ENCODE measurements at places on chromosomes 12 and 14. TPM values are rescaled to one million over a fixed set of nuclear protein-coding genes. Genes with fewer than 3 reads are reported as not detected.

- H3K27ac ChIP-seq = no peak overlapping the region
- DNase-seq = no peak
- no peak overlapping the region for H3K4me3 ChIP-seq
These were observed 96.1 kb downstream of the TRHDE start for GRCh38 chr12:72368298-72368697.

DNA sequence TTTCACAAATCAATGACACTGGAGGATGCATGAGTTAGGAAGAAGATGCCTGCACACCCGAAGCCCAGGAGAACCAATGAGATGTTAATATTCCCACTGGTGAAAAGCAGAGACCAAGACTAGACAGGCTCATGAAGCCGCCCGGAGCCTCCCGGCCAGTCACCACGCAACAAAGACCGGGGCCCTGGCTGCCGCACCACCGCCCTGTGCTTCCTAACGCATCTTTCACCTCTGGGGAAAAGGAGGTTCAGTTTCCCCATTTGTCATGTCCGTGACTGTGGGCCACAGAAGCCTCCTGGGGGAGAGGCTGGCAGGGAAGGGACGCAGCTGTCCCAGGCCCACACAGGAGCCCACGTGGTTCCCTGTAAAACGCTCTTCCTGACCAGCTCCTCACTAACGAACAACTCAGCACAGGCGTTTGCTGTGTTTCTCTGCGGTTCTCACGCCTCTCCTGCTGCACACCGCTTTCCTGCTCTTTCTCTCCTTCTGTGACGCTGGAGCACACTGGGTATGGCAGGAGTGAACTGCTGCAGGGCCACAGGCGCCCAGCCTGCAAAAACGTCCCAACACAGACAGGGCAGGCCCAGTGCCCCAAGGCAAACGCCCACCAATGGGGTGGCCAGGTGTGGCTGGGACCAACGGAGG, 10.8 kb downstream of the RIMBP2 start:
- H3K27ac ChIP-seq = no peak overlapping the region
- H3K4me3 ChIP-seq = no peak overlapping the region
- no peak for DNase-seq
- H3K27me3 ChIP-seq = peaks cover 51% of the 10 kb centered on the region

DNA sequence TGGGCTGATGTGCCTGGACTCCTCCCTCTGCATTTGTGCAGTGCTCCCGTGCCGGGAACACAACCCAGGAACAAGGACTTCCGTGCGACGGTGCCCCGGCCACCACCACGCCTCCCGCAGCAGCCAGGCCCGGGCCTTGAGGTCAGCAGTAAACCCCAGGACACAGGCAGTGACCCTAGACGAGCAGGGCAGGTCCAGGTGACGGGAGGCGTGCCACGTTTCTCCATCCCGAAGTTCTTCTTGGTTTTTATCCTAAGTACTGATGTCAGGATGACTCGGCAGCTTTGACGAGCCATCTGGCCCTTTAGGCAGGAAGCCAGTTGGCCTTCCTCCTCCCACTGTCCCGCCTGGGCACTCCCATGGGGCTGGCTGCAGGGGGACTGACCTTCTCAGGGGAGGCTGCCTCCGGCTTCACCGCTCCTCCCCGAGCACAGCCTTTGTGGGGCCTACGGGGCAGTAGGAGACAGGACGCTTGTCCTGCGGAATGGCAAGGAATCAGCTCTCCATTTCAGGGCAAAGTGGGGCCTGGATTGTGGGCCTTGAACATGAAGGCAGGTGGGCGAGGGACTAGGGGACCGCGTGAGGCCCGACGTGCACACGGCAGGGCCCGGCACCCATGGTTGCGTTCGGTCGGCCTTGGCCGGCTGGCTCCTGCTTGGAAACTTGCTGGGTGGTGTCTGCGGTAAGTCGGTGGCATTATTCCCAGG, 94.1 kb downstream of the FBXL14 start:
- DNase-seq = peak; percentile 76
- H3K4me1 ChIP-seq = peaks cover 22% of the 10 kb centered on the region
- no peak overlapping the region for H3K27ac ChIP-seq
- no peak overlapping the region for H3K4me3 ChIP-seq
- H3K27me3 ChIP-seq = no peaks in the 10 kb centered on the region

DNA sequence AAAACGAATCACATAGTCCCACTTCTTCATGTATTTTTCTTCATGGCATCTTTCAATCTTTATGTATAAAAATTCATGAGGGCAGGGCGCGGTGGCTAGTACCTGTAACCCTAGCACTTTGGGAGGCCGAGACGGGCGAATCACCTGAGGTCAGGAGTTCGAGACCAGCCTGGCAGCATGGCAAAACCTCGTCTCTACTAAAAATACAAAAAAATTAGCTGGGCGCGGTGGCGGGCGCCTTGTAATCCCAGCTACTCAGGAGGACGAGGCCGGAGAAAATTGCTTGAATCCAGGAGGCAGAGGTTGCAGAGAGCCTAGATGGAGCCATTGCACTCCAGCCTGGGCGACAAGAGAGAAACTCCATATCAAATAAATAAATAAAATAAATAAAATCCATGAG, 2.5 kb upstream of the GABARAPL1 start:
- peaks cover 18% of the 10 kb centered on the region for H3K4me1 ChIP-seq
- no peaks in the 10 kb centered on the region for H3K27me3 ChIP-seq
- no peak for DNase-seq
- peaks cover 7% of the 10 kb centered on the region for H3K36me3 ChIP-seq
- H3K27ac ChIP-seq = no peak overlapping the region
- H3K4me3 ChIP-seq = no peak overlapping the region

GRCh38 chr12:77354766-77355362, 289.5 kb upstream of the E2F7 start:
- DNase-seq = no peak
- no peaks in the 10 kb centered on the region for H3K27me3 ChIP-seq
- no peak overlapping the region for H3K27ac ChIP-seq
- no peak overlapping the region for H3K4me3 ChIP-seq
- H3K36me3 ChIP-seq = no peaks in the 10 kb centered on the region

DNA sequence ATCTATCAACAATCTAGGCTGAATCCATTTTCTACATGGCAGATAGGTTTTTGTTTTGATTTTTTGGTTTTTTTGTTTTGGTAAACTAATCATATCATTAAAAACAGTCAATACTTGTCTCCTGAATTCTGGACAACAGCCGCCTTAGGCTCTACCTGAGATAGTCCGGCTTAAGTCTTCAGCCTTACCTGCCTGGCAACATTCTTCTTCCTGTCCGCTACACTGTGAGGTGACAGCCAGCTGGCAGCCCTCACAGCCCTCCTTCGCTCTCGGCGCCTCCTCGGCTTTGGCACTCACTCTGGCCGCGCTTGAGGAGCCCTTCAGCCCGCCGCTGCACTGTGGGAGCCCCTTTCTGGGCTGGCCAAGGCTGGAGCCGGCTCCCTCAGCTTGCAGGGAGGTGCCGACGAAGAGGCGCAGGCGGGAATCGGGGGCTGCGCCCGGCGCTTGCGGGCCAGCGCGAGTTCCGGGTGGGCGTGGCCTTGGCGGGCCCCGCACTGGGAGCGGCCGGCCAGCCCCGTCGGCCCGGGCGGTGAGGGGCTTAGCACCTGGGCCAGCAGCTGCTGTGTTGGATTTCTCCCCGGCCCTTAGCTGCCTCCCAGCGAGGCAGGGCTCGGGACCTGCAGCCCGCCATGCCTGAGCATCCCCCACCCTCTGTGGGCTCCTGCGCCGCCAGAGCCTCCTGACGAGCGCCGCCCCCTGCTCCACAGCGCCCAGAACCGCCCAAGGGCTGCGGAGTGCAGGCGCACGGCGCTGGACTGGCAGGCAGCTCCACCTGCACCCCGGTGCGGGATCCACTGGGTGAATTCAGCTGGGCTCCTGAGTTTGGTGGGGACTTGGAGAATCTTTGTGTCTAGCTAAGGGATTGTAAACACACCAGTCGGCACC, 49.0 kb downstream of the MDGA2 start:
- H3K27ac ChIP-seq = no peak overlapping the region
- no peak for DNase-seq
- peaks cover 13% of the 10 kb centered on the region for H3K27me3 ChIP-seq
- H3K36me3 ChIP-seq = no peaks in the 10 kb centered on the region
- H3K4me3 ChIP-seq = no peak overlapping the region

DNA sequence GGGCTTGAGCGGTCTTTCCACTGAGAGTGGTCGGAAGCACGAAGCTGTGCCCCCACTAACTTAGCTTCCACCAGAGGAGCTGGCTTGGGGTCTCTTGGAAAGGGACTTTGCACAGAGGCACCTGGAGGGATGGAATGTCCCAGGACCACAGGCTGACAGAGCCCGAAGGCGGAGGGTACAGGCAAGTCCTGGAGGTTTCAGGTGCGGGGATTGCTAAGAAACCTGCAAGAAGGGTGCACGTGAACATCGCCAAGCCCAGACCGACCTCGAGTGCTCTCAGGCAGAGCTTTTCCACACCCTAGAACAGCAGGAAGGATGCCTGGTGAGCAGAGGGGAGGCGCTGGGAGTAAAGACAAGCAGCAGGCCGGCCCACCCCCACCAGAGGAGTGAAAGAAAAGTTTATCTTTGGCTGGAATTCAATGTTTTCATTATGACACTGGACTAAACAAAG, 61.6 kb downstream of the SERPINA3 start:
- H3K36me3 ChIP-seq = no peaks in the 10 kb centered on the region
- H3K4me3 ChIP-seq = no peak overlapping the region
- no peak overlapping the region for H3K27ac ChIP-seq
- H3K4me1 ChIP-seq = no peaks in the 10 kb centered on the region
- H3K27me3 ChIP-seq = no peaks in the 10 kb centered on the region

DNA sequence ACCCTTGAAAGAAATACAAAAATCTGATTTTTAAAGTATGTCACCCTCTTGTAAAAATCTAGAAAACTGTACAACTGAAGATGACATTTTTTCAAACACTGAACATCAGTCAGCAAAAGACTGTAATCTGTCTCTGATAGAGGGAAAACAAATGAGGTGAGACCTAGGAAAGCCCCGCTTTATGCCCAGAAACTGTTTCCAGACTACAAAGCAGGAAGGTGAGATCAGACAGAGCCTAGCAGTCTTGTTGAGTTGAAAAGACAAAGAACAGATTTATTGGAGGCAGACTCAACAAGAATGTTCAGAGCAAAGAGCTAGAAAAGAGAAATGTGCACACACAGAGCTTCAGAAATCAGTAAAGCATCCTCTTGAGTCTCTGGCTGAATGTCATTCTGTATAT, 873.6 kb downstream of the LRFN5 start:
- no peaks in the 10 kb centered on the region for H3K4me1 ChIP-seq
- H3K27ac ChIP-seq = no peak overlapping the region
- H3K4me3 ChIP-seq = no peak overlapping the region
- DNase-seq = no peak

DNA sequence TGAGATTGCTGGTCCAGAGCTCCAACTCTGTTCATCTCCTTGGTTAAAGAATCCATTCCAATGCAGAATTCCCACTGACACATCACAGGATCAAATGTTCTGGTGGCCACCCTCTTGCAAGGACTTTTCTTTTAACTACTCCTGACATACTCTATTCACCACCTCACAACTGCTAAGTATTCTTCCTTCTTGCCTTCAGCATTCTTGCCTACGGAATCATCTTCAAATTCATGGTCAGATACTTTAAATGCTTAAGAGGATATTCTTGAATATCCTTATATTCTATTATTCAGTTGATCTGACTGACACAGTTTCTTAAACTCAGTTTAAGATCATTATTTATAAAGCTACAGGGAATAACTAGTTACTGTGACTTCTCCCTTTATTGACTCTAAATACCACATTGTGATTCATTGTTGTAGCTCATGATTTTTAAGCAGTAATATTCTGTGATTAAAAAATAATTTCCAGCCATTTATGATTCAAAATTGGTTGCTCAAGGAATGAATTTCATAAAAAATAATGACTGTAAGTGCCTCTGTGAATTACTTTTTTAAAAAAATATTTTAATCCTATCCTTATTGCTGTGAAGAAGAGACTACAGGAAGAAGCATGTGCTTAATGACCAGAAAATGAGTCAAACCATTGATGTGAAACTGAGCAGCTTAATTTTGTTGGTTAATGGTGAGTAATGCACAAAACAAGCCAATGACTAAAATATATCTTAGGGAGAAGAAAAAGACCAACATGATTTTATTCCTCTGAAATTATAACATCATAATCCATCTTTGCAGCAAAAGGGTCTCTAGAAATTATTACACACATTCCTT, 207.1 kb downstream of the PIK3C2G start:
- peaks cover 7% of the 10 kb centered on the region for H3K36me3 ChIP-seq
- H3K27ac ChIP-seq = peak overlapping the region; percentile 14
- H3K4me1 ChIP-seq = peaks cover 18% of the 10 kb centered on the region
- no peaks in the 10 kb centered on the region for H3K27me3 ChIP-seq
- no peak overlapping the region for H3K4me3 ChIP-seq
- DNase-seq = peak; percentile 9

DNA sequence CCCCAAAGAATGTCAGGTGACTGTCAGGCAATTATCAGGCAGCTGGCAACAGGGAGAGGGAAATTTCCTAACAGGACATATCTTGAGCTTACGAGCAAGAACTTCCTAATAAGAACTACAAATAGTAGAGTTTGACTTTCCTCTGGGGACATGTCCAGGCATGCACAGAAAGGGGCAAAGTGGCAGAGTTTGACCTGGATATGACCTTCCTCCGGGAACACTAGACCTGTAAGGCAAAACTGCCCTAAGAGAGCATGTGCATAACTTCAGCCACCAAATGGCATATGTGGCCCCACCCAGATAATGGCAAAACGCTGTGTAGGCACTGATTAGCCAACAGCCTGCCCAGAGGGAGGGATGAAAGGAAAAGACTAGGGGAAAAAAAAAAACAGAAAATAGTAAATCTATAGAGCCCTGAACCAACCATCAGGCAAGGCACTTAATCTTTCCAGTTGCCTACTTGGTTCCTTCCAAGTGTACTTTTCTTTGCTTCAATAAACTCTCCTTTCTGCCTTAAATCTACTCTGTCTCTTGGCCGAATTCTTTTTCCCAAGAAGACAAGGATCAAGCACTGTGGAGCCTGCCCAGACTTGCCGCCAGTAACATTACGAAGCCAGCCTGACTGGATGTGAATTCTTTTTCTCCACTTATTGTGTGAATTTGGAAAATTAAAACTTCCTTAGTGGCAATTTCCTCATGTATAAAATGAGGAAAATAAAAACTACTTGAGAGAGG, 164.1 kb downstream of the SPTSSA start:
- no peaks in the 10 kb centered on the region for H3K36me3 ChIP-seq
- H3K4me1 ChIP-seq = peaks cover 18% of the 10 kb centered on the region
- peak; percentile 84 for DNase-seq
- peak overlapping the region; percentile 98 for H3K27ac ChIP-seq
- no peaks in the 10 kb centered on the region for H3K27me3 ChIP-seq

- H3K36me3 ChIP-seq = peaks cover under 1% of the 10 kb centered on the region
- no peak within 1 kb of the TSS for H3K27ac ChIP-seq
- no peak for DNase-seq
- H3K27me3 ChIP-seq = peaks cover 42% of the 10 kb centered on the region
- H3K4me3 ChIP-seq = no peak within 1 kb of the TSS
- H3K4me1 ChIP-seq = peaks cover 10% of the 10 kb centered on the region
These were observed at the start of gene DIO3 for GRCh38 chr14:101561145-101561896. DIO3 (plus strand) TSS chr14:101561495.

DNA sequence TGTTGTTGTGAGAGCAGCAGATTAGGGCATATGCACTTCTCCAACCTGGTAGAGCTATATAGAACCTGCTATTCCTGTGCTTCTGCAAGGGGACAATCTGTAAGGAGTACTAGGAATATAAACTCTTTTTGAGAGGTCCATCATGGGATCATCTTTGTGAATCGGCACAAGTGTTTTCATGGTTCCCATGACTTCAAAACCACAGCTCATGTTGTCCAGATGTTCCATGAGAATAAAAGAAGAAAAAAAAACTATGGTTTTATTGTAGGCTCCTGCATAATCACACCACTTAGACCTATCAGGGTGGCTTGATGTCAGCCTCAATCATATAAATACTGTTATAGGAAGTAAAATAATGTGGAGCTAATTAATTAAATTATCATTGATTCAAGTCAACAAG, 311.4 kb upstream of the ATP2B1 start:
- DNase-seq = no peak
- H3K36me3 ChIP-seq = no peaks in the 10 kb centered on the region
- H3K4me1 ChIP-seq = peaks cover 25% of the 10 kb centered on the region
- H3K27me3 ChIP-seq = no peaks in the 10 kb centered on the region
- H3K27ac ChIP-seq = no peak overlapping the region

The TUNAR gene
- not detected for total RNA-seq

The CD27 gene
- total RNA-seq = not detected

The SCARB1 gene
- total RNA-seq = 48.2 TPM
